ENCODE measurements at places on chromosomes 2 and 18.
A peak's percentile ranks its signal among the peaks of the same experiment; 100 is the strongest.

GRCh38 chr18:48218285-48219022 lies 190.7 kb downstream of the ZBTB7C start:
- DNase-seq, result no peak

GRCh38 chr2:221156062-221156734 lies 415.9 kb downstream of the EPHA4 start:
- no peak for DNase-seq

GRCh38 chr2:33351781-33352180 lies 124.7 kb upstream of the RASGRP3 start:
- DNase-seq, result no peak

DNA sequence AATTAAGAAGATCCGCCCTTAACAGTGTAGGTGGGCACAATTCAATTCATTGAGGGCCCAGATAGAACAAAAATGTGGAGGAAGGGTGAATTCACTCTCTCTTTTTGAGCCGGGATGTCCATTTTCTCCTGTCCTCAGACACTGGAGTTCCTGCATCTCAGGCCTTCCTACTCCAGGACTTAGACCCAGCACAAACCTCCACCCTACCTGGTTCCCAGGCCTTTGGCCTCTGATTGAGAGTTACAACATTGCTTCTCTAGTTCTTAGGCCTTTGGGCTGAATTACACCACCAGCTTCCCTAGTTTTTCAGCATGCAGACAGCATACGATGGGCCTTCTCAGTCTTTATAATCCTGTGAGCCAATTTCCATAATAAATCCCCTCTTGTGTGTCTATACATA lies 87.8 kb upstream of the TMEM17 start:
- no peak for DNase-seq

DNA sequence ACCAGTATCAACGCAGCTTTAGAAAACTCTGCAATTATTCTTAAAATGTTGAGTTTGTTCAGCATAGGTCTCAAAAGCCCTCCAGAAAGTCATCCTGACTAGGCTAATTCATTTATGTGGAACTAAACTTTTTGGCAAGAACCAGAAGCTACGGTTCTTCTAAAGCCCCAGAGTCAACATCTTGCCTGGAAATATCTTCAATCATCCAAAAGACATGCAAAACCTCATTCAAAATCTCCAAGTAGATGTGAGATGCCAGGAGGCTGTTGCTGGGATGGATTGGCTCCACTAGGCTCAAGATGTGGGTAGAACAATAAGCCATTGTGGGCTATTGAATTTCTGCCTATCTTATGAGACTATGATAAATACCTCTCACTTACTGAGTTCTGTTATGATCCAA lies 2.1 kb upstream of the SCG2 start:
- DNase-seq, result no peak

GRCh38 chr2:1266351-1266750 lies 146.9 kb upstream of the TPO start:
- no peak for DNase-seq

- no peak for DNase-seq
Measured at GRCh38 chr2:231212329-231212845, 14.0 kb downstream of the ARMC9 start.

GRCh38 chr18:44818668-44819403 lies 138.1 kb downstream of the SETBP1 start:
- DNase-seq, result peak; percentile 6
